RPMI8226 (cell line): ENCODE measurements at places on chromosomes 7 and 10.

GRCh38 chr10:117004227-117005025 lies 561 bp downstream of the SHTN1 start:
- DNase-seq: peak; percentile 77

- no peak for DNase-seq
These were observed 8.4 kb upstream of the LGI1 start for GRCh38 chr10:93749218-93749799.

DNA sequence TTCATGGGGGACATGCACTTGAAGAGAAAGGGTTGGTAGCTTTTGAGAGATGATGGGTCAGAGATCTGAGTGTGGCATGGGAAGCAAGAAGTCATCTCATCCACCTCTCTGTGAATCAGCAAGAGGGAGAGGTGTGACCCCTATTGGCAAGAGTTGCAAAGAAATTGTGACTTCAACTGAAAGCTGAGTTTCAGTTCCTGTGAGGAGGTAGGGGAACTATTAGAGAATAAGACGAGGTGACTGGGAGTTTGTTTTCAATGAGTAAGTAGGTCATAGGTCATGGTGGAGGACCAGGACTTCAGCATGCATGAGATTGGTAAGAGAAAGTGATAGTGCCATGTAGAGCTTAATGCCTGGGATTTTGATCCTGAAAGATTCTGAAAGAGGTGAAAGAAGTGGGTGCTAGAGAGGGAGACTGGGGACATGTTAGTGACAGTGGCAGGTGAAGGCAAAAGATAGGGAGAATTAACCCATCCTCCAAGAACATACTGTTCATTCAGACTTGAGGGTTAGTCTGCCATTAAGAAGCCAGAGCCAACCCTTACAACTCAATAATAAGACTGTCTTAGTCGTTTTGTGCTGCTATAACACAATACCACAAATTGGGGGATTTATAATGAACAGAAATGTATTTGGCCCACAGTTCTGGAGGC lies 75.5 kb upstream of the CAPZA2 start:
- peak; percentile 78 for DNase-seq

DNA sequence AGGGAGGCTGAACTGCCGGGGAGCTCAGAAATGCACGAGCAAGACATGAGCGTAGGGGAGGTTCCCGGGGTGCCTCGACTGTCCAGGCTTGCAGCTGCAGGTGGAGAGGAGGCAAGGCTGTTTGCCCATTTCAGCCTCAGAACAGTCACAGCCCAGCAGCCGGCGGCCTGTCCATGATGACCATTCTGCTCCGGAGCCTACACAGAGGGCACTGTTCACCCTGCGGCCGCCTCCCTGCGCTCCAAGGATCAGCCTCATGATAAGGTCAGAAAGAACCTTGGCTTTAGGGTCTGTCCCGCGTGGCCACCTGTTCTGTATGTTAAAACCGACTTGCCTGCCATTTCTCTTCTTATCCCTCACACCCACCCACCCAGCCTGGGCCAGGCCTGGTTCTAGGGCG lies 21.9 kb upstream of the CFAP46 start:
- no peak for DNase-seq

DNA sequence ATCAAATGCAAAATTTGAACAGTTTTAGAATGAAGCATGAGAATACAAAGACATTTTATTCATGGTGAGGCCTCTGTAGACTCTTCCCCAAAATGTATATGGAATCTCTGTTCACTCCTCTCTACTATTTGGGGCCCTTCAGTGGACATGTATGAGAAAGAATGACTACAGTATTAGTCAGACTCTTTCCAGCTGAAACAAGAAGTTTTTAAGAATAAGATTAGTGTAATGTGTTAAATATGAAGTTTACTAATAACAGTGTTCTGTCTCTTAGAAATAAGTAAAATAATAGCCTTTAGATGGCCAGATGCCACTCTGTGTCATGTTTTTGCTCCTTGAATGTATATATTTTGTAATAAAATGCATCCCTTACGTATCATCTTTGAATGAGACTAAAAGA lies 585.6 kb downstream of the SUGCT start:
- no peak for DNase-seq

DNA sequence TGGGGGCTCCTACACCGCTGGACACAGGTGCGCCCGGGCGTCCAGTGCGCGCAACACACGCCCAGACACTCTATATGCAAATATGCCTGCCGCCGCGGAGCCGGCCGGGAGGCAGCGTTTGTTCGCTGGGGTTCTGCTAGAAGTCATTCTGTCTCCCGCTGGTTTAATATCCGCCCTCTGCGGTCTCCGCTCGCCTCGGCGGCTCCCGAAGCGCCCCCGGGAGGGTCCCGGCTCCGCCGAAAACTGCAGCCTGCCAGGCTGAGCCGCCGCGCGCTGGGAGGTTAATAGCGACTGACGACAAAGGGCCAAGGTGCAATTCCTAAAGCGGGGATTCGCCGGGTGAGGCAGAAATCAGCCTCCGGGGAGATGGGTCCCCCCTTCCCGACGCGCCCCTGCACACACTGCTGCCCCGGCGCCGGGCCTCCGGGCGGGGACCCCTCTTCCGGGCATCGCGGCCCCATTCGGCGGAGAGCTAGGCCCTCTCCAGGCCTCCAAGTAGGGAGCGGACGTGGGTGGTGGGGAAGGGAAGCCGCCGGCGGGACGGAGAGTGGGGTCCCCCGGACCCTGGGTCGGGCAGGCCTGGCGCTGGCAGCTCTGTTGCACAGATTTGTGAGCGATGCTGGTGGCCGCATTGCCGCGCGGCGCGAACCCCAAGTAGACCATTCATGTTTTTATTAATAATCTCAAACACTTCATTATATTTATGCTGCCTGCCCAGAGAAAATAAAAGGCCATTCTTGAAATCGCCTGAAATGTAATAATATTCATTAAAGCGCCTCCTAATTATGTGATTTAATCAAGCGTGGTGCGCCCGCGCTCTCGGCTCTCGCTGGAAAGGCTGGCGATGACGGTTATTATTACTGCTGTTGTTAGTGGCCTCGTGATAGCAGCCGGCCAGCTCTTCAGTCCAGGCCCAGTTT lies 9.1 kb downstream of the EN2 start:
- DNase-seq: peak; percentile 62

- DNase-seq: no peak
These were observed 478.9 kb downstream of the PTPRN2 start for GRCh38 chr7:158108646-158109293.

DNA sequence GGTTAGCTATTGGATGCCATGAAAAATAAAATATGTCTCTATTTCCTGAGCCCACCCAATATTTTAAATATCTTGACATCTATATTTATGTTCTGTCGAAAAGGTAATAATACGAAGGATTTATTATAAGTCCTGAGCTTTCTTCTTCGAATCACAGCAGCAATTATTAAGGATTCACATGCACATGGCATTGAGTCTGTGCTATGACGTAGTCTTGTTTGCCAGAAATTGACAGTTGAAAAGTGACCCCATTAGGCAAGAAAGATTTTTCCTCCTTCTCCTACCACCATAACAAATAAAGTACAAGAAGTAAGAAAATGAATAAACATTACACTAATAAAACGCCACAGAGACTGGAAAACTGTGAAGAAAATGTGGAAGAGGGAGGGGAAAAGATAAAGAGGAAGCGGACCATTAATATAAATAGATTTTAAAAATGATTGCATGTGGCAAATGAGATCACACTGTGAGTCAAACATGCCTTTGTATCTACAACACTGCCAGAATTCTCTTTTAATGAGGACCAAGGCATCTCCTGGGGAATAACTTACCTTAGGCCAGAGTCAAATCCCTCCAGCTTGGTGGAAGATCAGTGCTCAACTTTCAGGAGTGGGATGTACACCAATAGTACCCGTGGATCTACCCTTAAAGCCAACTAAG lies 21.6 kb downstream of the FZD1 start:
- DNase-seq: no peak

DNA sequence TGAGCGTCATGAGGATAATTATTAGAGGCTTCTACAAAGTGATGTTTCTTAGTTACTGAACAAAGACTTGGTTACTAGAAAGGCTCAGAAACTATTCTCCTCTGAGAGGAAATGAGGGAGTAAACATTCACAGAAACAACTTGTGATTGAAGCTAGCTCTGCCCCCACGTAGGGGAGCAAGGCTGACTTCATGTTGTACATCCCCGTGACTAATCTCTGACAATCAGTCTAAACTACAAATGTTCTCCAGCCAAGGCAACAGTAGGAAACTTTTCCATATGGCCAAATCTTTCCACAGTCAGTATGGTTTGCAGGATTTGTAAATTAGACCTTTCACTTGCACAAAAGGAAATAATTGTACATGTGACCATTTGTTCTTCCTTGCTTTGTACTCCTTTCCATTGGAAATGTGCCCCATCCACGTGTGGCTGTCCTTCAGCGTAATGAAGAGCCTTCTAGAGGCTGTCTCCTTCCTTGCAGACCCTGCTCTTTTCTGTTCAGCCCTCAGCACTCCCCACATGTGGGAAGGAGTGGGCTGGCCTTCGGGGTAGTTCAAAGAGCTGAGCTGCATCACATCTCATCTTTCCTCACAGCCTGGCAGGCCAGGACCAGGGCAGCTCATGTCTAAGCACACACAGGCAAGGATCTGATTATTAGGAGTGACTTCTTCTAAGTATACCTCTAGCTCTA lies 93.5 kb downstream of the PCGF5 start:
- DNase-seq: no peak
